ENCODE measurements at places on chromosomes 1 and 21.

- no peak for DNase-seq
Observed at GRCh38 chr1:69985901-69986439, 219.4 kb downstream of the LRRC40 start.

GRCh38 chr1:223794136-223794880 is 51.4 kb downstream of the TP53BP2 start:
- no peak for DNase-seq

DNA sequence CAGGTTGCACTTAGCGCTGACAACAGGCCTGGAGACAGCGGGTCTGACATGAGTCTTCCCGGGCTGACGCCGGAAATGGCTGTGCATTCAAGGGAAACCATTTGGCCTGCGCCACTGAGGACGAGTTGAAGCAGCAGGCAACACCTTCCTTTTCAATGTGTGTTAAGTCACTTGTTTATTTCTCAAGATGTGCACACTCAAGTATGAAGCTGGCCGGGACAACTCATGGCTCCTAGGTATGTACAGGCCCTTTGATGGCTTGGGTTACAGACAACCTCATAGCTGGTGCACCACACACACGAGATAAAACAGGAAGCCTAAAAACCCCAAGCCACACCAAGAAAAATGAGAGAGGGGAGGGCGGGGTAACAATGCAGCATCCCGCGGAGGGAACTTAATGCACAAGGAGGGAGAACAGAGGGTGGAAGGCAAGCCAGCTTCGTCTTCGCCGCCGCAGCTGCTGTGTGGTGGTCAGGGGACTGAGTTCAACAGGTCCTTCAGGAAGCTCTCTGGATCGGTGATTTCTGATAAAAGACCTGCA is 118.0 kb upstream of the IFFO2 start:
- no peak for DNase-seq

GRCh38 chr1:150613061-150613920 is 16.1 kb downstream of the ENSA start:
- no peak for DNase-seq

DNA sequence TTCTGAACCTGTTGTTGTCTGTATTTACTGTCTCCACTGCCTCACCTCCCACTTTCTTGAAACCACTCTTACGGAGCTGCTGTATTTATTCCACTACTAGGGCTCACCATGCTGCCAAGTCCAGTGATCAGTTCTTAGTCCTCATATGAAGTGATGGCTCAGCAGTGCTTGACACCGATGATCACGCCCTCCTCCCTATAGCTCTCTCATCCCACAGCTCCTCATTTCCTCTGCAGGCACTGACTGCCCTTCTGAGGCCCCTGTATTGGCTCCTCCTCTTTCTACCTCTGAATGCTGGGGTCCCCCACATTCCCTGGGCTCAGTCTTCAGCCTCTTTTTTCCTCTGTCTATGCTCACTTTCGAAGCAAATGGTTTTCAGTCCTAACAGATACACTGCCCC is 3.4 kb downstream of the CLCA1 start:
- no peak for DNase-seq

GRCh38 chr1:245688536-245689453 is 534.0 kb downstream of the KIF26B start:
- DNase-seq = no peak

DNA sequence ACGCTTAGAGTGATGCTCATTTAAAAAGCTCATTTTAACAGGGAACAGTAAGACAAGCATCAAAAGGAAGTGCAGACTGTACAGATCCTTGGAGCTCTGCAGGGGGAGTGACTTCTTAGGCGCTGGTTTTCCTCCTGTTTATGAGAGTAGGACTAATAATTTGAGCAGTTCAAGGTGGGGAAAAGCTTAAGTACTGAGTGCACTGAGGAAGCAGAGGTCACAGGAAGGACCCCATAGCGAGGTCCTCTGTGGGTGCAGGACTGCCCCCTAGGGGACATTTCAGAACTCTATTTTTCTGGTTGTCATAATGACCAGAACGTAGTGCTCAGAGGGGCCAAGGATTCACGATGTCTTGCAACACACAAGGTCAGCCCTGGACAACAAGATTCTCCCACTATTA is 112.1 kb downstream of the HLCS start:
- DNase-seq = peak; percentile 52

- DNase-seq = peak; percentile 62
Observed at GRCh38 chr1:61081686-61082310, 563 bp upstream of the NFIA start.

DNA sequence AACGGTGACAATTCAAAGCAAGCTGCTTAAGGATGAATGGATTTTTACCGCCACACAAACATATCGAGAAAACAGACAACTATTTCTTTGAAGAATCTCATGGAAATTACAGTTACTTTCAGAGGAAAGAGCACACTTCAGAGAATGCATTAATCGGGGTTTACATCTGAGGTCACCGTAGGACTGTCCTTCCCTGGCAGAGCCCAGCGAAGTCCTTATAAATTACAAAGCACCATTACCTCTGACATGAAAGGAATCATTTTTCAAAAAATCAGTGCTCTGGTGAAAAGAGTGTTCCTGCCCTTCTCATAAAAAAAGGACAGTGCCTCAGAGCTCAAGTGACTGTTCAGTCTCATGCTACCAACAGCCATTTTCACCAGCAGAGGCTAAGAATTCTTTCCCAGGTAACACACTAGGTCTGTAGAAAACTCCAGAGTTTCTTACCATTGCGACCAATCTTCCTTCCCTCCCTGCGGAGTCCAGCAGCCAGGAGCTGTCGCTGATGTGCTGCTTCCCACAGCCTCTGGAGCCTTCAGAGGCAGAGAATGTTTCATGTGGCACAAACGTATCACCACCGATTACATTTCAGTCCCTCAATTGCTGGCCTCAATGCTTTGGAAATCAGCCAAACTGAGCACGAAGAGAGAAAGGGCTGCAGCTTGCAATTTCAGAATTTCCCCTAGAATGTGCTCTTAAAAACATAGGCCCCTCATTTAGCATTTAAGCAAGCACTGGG is 75.4 kb downstream of the PLD5 start:
- no peak for DNase-seq

DNA sequence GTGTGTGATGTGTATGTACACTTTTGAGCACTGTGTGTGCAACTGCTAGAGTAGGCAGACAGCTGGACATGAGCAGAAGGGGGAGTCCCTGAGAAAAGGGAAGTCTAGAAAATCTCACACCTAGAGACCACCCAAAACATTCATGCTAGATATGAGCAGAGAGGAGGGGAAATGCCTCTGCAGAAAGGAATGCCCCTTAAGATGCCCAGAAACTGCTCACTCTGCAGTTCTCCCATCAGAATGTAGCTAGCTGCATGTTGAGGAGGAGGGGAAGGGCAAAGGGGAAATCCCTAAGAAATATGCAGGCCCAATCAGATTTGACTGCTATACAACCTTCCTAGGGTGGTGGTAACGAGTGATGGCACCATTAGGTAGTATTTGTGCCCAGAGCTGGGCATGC is 31.8 kb upstream of the MAGOH start:
- DNase-seq = no peak

- DNase-seq = no peak
Observed at GRCh38 chr1:153612111-153612754, 704 bp downstream of the S100A16 start.

GRCh38 chr1:68268896-68269483 is 36.7 kb upstream of the WLS start:
- DNase-seq = no peak

DNA sequence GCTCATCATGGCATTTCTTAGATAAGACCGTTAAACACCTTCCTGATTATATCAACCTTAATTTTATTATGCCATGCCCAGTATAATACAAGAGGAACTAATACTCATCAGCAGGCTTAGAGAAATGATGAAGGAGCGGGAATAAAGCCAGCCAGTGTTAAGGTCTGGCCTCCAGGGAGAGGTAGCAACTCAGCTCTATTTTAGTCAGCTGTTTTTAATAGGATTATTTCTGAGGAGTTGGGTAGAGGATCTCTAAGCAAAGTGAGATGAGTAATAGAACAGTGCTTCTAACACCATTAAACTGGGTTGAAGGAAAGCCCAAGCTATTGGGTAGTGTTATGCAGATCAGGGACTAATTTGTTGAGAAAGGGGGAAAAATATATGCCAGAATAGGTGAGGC is 921.5 kb downstream of the TTLL7 start:
- DNase-seq = no peak

DNA sequence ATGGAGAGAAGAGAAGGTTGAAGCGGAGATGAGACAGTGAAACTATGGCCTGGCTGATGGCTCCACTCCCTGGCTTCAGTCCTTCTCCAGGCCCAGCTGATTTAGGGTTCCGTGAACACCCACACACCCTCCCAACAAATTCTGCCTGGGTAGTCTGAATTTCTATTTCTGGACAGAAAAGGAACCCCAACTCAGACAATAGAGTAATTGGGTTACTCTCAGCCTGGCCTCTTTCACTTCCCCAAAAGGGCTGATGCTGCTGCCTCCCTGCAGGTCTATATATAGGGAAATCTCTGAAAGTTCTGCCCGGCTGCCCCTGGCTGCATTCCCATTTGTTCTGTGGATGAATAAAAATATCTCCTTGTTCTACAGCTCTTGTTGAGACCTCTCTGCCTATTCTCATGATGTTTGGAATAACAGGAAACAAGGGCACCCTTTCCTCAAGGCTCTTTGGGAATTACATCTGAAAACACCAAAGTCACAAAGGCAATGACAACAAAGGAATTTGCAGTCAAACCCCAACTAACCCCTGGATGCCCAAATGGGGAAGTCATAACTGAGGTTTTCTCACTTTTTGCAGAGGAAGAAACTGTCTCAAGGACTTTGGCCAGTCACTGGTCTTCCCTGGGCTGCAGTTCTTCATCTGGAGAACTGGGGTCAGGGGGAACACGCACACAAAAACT is 11.4 kb upstream of the ZSCAN20 start:
- DNase-seq = no peak

DNA sequence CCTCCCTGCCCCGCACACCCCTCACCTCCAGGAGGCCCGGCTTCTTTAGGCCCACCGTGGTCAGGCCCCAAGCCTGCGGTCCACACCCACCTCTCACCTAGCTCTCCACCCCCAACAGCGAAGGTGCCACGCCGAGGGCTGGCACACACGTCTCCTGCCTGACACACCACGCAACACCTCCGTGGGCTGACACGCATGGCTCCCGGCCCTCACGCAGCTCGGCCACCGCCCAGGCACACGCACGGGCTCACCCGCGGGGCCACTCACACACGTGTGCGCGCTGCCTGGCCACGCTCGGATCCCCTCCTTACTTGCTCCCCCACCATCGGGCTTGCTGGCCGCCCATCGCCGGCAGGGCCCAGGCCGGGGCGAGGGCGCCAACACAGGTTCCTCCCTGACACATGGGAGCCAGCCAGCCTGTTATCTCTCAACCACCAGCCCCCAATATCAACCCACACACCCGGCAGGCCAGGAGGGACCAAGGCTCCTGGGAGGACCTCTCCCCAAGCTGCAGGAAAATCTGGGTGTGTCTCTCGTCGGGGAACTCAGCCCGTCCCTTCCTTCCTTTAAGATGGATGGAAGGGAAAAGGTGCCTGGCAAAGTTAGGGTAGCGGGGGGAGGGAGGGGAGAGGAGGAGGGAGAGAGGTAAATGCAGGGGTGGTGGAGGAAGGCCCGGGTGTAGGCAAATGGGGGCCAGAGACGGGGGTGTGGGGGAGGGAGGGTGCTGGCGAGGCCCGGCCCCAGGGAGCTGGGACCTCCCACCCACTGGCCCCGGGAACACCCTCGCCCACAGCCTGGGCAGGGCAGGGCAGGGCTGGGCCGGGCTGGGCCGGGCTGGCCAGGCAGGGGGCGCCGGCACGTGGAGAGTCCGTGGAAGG is 546 bp downstream of the ELOVL1 start:
- peak; percentile 81 for DNase-seq

GRCh38 chr1:238409191-238409850 is 518.6 kb upstream of the ZP4 start:
- DNase-seq = no peak

GRCh38 chr1:67991546-67991945 is 58.9 kb downstream of the DIRAS3 start:
- no peak for DNase-seq

GRCh38 chr1:55050283-55050682 is 10.9 kb downstream of the PCSK9 start:
- DNase-seq = no peak

GRCh38 chr1:4836574-4836973 is 182.2 kb downstream of the AJAP1 start:
- DNase-seq = no peak

- no peak for DNase-seq
Observed at GRCh38 chr1:232211149-232211548, 418.8 kb downstream of the SIPA1L2 start.

DNA sequence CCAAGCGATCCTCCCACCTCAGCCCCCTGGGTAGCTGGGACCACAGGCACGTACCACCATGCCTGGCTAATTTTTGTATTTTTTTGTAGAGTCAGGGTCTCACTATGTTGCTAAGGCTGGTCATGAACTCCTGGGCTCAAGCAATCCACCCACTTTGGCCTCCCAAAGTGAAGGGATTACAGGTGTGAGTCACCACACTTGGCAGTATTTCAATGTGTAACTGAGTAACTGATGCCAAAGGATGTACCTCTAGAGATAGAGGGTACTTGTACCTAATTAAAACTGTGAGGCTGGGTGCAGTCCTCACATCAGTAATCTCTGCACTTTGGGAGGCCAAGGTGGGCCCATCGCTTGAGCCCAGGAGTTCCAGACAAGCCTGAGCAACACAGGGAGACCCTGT is 258.7 kb upstream of the DMRTA2 start:
- DNase-seq = no peak

DNA sequence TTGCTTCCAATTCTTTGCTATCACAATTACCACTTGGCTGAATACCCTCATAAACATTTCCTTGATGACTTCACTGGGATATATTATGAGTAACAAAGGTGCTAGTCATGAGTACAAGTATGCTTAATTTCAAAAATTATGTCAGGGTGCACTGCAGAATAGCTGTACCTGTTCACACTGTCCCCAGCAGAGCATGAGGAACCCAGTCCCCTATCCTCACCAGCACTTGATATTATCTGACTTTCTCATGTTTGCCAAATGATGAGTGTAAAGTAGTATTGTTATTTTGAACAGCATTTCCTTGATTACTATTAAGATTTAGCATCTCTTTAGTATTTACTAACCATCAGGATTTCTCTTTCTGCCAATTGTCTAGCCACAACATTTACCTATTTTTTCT is 33.5 kb upstream of the TNFSF4 start:
- DNase-seq = no peak

GRCh38 chr1:198444792-198445191 is 95.7 kb downstream of the ATP6V1G3 start:
- DNase-seq = no peak

DNA sequence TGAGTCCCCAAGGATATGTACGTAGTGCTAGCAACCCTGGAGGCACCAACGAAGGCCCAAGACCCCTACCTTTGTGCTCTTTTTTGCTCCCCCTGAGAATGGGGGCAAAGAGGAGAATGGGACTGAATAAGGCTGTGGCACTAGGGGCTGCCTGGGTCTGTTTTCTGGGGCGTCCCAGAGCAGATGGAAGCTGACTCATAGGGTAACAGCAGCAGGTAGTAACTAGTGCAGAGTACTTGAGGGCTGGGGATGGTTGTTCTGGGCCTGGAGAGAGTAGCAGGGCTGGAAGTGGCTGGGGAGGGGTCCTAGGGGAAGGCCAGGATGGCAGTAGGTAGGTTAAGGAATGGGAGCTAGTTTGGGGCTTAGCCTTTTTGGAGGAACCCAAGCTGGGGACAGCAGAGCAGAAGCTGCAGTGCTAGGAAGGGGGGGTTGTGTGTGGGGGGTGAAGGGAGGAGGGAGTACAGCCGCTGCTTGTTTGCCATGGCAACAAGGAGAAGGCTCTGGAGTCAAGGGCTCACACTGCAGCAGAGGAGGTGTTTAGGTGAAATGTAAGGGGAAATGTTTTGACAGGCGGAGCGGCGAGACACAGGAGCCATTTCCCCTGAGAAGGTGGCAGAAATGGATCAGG is 1.8 kb downstream of the NCDN start:
- no peak for DNase-seq

All from T47D (cell line).